NK-92 treated with Interleukin-12 subunit alpha and Interleukin-12 subunit beta, amount 100 ng/mL, for 24 hours (cell line): ENCODE measurements at places on chromosomes 6 and 20.

DNA sequence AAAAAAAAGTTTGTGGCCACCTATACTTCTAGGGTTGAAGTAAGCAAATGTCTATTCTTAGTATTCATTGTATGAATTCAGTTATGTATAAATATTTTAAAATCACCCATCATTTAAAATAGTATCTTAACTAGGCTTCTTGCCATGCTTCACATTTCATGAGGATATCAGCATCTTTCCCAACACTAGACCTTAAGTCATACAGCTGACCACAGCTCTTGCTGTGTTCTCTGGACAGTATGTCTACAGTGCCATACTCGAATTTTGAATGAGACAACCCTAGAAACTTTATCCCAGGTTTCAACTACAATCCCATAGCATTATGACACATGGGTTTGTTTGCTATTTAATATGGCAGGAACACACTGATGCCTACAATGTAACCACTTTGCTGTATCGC lies 5.2 kb downstream of the TXNDC5 start:
- no peak for DNase-seq

- no peak for DNase-seq
Measured at GRCh38 chr6:19873031-19873430, 35.9 kb downstream of the ID4 start.

- DNase-seq, result no peak
Measured at GRCh38 chr20:3839328-3839727, 7.3 kb upstream of the MAVS start.

GRCh38 chr20:41573955-41574354 lies 44.2 kb downstream of the CHD6 start:
- DNase-seq, result no peak

DNA sequence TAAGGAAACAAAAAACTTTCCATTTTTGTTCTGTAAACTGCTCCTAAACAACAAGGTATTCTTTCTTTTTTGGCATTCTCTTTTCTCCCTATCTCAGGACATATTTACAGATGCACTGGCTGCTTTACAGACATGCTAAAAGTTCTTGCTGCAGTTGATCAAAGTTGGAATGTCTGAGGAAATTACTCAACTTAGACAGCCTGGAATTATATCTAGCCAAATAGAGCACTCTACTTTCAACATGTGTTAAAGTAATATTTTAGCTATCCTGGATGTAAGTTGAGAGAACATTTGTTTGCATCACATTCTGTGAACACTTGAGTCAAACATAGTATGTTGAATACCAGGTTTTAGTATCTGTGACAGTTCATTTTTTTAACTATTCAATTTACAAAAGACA lies 24.8 kb downstream of the TASP1 start:
- no peak for DNase-seq
